ENCODE measurements at places on chromosomes 16 and 17.

GRCh38 chr17:3040882-3041281, 22.5 kb downstream of the OR1D5 start:
- DNase-seq, result no peak

DNA sequence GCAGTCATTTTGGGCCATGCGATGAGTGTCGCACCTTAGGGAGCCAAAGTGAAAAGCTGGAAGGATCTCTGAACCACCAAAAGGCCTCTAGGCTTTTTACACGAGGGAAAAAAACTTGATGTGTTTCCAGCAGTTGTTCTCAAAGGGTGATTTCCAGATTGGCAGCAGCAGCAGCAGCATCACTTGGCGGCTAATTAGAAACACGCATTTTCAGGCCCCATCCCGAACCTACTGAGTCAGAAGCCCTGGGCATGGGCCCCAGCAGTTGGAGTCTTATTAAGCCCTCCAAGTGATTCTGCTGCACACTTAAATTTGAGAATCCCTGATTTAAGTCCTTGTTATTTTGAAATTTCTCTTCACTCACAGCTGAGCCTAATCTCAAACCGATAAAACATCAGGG, 25.3 kb upstream of the PYY start:
- no peak for DNase-seq

GRCh38 chr16:58515871-58516767, 802 bp downstream of the SETD6 start:
- DNase-seq, result peak; percentile 79

- no peak for DNase-seq
Observed at GRCh38 chr16:60566901-60567300, 1469.3 kb downstream of the CDH8 start.

GRCh38 chr17:57781386-57782061, 36.4 kb upstream of the CCDC182 start:
- DNase-seq, result no peak

GRCh38 chr17:77563439-77564102, 394.9 kb upstream of the TNRC6C start:
- DNase-seq, result no peak

Data from GM13976 (cell line).